ENCODE measurements at places on chromosomes 3 and 15.

DNA sequence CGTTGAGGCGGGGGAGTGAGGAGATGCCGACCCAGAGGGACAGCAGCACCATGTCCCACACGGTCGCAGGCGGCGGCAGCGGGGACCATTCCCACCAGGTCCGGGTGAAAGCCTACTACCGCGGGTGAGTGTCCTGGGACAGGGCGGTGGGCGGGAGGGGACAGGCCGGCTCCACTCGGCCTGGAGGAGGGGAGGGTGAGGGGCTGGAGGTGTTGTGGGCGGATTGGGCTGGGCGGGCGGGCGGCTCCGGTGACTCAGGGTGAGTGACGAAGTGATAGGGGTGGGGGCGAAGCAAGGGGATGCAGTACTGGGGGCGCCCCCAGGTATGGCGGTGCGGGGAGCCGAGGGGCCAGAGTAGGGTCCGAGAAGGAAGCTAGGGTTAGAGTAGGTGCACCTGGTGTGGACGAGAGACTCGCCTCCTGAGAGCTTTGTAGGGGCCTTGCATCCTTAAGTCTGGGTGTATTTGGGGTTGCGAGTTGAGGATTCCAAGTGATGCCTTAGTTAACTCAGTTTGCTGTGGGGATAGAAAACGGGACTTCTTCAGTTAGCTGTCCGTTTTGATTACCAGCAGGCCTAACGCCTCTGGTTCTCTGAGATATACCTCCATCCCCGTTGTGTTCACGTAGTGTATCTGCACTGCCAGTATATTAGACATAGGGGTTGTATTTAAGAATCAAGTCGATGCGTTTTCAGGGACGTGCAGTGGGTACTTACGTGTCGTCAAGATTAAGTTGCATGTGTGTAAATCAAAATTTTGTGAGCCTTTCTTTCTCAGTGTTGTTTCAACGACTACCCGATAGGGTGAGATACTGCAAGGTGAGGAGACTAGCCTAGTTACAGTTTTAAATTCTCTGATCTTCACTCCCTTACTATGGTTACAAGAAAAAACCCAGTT is 670 bp downstream of the PRKCI start:
- DNase-seq: peak; percentile 55

DNA sequence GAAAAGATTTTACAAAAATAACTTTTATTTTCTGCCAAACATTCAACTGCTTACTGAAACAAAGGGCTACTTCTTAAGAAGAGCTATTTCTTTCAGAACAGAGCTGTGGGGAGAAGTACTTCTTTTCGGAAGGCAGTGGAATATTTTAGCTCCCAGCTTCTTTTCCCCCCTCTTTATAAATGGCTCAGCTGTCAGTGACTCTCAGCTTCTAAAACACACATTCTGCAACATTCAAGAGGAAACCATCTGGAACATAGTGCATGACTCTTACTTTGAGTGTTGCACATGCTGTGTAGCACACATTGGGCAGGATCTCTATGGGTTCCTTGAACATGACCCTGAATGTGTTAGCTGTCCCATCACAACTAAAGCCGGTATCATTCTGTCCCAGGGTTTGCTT is 7.0 kb upstream of the C15orf40 start:
- DNase-seq: no peak

DNA sequence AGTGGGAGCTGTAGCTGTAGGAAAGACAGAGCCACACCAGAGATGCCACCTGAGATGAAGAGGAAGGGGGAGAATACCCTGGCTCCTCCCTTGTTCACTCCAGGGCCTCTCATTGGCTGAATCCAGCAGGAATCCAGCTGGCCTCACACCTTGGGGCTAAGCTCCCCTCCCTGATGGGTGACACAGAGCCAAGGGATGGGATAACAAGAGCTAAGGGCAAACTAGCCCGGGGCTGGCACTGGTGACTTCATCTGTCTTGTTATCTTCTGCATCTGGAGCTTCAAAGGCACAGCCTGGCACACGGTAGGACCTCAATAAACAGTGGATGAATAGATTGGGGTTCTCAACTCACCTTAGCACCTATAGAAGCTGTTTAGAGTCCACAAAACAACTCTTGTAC is 13.8 kb upstream of the GATA2 start:
- DNase-seq: peak; percentile 55

GRCh38 chr3:62700357-62700756 is 174.9 kb downstream of the CADPS start:
- DNase-seq: no peak

DNA sequence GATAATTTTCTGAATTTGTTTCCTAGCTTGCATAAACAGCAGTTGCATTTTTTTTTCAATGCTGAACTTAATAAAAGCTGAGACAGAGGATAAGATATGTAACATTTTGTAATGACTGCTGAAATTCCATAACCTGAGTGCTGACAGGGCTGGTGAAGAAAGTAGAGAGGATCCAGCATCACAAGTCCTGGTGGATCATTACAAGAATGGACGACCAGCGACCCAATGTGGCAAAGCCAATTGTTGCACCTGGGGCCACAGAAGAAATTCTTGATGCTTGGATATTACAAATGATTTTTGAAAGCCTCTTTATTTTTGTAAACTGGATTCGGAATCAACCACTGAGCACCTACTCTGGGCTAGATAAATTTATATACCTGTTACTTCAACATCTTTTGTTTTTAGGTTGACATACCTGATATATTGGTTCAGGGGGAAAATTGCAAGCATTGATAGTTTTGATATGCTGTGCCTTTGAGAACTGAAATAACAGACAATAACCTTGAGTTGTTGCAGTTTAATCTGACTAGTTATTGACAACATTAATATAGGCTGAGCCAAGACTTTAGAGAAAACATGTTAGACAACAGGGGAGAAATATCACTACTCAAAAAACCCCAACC is 3.9 kb upstream of the ACTL6A start:
- peak; percentile 85 for DNase-seq

DNA sequence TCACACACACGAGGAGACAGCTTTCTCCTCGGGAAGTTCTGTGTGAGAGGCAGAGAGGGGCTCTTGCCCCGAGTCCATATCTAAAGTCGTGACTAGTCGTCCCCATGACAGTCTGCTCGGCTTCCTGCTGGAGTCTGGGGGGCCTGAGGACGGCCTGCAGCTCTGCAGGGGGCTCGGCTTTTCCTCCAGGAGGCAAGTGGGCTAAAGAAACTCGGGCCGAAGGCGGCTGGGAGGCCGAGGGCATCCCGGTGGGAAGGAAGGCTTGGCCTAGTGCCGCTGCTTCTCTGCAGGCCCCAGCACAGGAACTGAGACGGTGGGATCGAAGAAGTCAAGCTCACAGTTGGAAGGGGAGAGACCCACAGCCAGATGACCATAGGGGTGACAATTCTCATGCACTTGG is 25.4 kb upstream of the PIGZ start:
- no peak for DNase-seq
